ENCODE measurements at places on chromosomes 16 and 17.

DNA sequence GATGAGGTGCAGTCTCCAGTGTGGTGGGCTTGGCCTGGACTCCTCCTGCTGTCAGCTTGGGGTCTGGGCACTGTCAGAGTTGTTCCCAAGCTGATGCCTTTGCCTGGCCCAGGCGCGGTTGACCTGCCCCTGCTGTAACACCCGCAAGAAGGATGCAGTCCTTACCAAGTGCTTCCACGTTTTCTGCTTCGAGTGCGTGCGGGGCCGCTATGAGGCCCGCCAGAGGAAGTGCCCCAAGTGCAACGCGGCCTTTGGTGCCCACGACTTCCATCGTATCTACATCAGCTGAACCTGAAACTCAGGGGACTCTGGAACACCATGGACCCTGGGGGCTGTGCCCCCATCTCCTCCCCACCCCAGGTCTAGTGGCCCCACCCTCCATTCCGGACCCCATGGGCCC lies 11.7 kb downstream of the RNF40 start:
- no peak for DNase-seq

DNA sequence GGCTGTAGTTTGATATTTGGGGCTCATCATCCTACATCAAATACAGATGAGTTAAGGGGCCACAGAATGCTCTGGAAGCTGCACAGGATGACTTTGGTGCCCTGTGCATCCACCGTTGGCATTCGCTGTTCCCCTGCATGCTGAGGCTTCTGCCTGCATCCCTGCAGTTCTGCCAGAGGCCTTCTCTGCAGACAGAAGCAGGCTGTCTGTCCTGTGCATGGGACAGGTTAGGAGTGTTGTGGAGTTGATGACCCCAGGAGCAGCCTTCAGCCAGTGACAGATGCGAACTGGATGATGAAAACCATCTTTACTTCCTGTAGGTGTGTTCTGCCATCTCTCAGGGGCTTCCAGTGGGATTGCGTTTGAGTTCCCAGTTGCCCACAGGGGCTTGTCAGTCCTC lies 13.6 kb upstream of the TNS4 start:
- DNase-seq, result no peak

DNA sequence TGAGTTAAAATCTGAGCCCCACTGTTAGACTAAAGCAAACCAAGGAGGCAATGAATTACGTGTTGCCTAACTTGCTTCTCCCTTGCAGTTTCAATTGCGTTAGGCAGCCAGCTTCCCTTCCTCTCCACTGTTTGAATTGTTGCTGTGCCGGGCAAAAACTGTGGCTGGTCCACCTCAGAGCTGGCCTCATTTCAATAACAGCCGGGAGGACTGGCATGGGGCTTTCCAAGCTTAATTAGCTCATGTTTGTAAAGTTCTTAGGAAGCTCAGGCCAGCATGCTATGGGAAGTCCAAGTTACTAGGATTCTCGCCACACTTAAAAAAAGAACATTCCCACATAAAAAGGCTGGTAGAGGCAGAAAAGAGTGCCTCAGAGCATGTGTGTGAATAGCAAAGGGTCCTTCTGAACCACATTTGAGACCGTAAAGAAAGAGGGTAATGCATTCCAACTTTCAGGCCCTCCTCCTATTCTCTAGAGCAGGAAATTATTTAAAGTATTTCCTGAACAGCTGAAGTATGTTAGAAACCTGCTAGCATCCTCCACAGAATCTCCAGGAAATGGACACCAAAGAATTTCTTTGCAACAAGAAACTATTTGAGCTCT lies 79.0 kb upstream of the SMURF2 start:
- DNase-seq, result no peak

- no peak for DNase-seq
These were observed 4.0 kb downstream of the TAC4 start for GRCh38 chr17:49843774-49844350.

GRCh38 chr17:55677446-55677845 lies 45.2 kb downstream of the TMEM100 start:
- no peak for DNase-seq

DNA sequence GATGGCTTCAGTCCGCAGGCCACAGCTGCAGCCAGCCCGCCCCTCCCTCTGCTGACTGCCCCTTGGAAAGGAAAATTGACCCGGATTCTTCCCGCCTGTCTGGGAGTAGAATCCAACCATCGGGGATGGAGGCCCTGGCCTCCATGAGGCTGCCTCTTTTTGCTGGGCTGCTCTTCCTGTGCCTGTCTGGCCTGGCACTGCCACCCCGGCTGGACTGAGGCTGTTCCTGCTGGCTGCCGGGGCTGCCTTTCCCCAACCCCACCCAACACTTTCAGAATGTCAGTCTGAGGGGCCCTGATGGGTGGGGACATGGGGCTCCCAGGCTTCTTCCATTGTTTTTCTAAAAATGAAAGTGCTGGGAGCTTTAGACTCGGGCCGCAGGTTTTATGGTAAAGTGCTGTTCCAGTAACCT lies 7.3 kb downstream of the BAHCC1 start:
- DNase-seq, result no peak

DNA sequence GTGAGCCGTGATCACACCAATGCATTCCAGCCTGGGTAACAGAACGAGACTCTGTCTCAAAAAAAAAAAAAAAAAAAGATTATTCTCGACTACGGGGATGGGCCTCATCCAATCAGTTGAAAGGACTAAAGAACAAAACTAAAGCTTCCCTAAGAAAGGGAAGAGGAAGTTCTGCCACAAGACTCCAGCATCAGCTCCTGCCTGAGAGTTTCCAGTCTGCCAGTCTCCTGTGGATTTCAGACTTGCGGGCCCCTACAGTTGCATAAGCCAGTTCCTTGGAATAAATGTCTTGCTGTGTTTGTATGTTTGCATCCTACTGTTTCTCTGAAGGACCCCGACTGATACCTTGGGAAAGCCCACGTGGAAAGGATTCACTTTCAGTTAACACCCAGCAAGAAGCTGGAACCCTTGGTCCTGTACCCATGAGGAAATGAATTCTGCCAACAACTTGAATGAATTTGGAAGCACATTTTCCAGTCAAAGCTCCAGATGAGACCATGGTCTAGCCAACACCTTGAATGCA lies 26.3 kb upstream of the FZD2 start:
- no peak for DNase-seq

DNA sequence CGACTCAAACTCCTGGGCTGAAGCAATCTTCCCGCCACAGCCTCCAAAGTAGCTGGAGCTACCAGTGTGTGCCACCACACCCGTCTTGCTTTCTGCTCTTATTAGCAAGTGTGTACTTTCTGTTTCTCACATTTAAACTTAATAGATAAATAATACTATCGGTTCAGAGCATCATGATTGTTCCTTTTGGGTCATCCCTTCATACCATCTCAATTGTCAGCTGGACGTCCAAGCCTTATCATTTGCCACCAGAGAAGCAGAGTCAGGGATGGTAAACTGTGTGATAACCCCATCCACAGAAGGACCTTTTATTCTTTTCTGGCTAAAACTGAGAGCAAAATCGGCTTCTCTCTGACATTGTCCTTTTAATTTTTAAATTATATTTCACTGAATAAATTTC lies 279.8 kb upstream of the GOT2 start:
- no peak for DNase-seq

Data from HS-5 (cell line).